ENCODE measurements at places on chromosomes 2 and 18. TPM values are rescaled to one million over a fixed set of nuclear protein-coding genes. Genes with fewer than 3 reads are reported as not detected.

ADD2 gene
- total RNA-seq, result under 0.01 TPM

C2orf15 gene
- total RNA-seq, result 1.5 TPM

NOSTRIN gene
- total RNA-seq, result 110 TPM

CTIF gene
- total RNA-seq, result 57.9 TPM

DYTN gene
- total RNA-seq, result not detected

TUBB8B gene
- total RNA-seq, result not detected

ACTR1B gene
- total RNA-seq, result 83.0 TPM

TTR gene
- total RNA-seq, result not detected

ZSCAN30 gene
- 11.4 TPM for total RNA-seq

FAP gene
- 4.3 TPM for total RNA-seq

L3MBTL4 gene
- 14.9 TPM for total RNA-seq

HRH4 gene
- 0.15 TPM for total RNA-seq

UGT1A3 gene
- total RNA-seq, result 0.30 TPM

ANTXR1 gene
- total RNA-seq, result 33.4 TPM

SATB2 gene
- 3.2 TPM for total RNA-seq

TMEM247 gene
- total RNA-seq, result not detected

CD207 gene
- not detected for total RNA-seq

RNU2-63P gene
- total RNA-seq, result not detected

SCG2 gene
- total RNA-seq, result 0.49 TPM

ZNF385B gene
- 22.1 TPM for total RNA-seq

HOXD12 gene
- not detected for total RNA-seq

IMPACT gene
- total RNA-seq, result 21.6 TPM

BOK gene
- total RNA-seq, result 74.9 TPM

TRIM43B gene
- total RNA-seq, result not detected

KIAA2012 gene
- 13.3 TPM for total RNA-seq

CD302 gene
- 95.0 TPM for total RNA-seq

CLEC4F gene
- total RNA-seq, result 0.15 TPM

ASB1 gene
- 29.4 TPM for total RNA-seq

IGFBP2 gene
- total RNA-seq, result 45.3 TPM

SLC35F6 gene
- total RNA-seq, result 36.7 TPM

KLHL30 gene
- total RNA-seq, result 1.1 TPM

RIOK3 gene
- total RNA-seq, result 63.4 TPM

RAB17 gene
- 82.8 TPM for total RNA-seq

ASTL gene
- not detected for total RNA-seq

B3GNT2 gene
- 57.6 TPM for total RNA-seq

COLEC11 gene
- 0.89 TPM for total RNA-seq

CACNB4 gene
- 19.7 TPM for total RNA-seq

DAW1 gene
- total RNA-seq, result 1.1 TPM

EIPR1 gene
- total RNA-seq, result 17.7 TPM

CNRIP1 gene
- total RNA-seq, result 10.2 TPM

TMEM200C gene
- total RNA-seq, result 0.37 TPM

All from upper lobe of left lung (tissue), 6 donors.